ENCODE measurements at places on chromosomes 16 and 17.

DNA sequence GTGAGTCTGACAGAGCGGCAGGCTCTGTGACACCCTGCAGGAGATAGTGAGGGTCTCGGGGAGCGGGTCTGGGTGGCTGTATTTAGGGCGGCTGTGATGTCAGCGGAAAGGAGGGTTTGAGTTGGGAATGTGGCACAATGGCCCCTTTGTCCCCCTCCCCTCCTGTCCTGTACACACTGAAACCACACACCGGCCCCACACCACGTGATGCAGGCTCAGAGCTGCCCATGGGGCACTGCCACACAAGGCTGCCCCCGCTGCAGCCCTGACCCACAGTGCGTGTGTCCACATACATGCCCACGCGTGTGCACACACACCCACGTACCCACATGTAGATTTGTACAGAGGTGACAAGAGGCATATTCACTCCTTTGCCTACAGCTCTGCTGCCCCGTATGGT lies 15.3 kb downstream of the SGCA start:
- DNase-seq, result no peak

GRCh38 chr16:83113317-83113716 lies 486.5 kb downstream of the CDH13 start:
- no peak for DNase-seq

DNA sequence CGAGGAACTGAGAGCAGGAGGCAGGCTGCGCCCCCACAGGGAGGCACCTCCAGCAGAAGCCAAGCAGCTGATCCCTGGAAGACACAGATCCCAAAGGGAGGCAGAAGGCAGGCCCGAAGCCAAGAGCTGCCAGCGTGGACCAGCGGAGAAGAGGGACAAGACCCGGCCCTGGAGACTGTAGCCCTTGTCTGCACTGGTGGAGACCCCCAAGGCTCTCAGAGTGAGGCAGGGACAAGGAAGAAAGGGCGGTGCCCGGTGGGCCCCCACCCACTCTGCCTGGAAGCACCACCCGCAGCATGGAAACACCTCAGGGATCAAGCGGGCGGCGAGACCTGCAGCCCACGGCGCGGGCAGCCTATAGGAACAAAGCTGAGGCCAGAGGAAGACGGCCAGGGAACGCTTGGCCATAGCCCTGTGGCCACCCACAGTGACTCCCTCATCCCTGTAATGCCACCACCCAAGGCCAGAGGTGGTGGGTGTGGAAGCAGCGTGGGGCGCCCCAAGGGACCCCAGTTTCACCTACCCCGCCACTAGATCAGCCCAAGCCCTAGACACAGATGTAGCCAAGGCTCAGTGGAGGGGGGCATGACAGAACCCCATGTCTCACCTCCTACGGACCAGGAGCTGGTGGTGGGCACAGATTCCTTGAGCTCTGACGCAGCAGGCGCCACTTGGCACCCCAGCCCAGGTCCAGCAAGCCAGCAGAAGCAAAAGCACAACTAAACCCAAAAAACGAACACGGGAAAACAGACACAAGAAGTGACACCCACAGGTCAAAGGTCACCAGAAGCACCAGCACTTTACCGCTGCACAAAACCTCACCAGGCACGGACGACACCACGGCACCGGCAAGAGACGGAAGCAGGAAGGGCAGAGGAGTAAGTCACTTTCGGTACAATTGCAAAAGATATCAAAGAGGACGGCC lies 2.9 kb upstream of the SIRT7 start:
- no peak for DNase-seq

GRCh38 chr16:22665048-22665797 lies 148.7 kb upstream of the HS3ST2 start:
- DNase-seq, result no peak

- DNase-seq, result no peak
Measured at GRCh38 chr16:13781575-13782338, 138.2 kb upstream of the ERCC4 start.

- DNase-seq, result no peak
Measured at GRCh38 chr17:79141578-79142355, 67.1 kb downstream of the ENGASE start.

GRCh38 chr17:70120425-70120824 lies 45.4 kb downstream of the KCNJ16 start:
- DNase-seq, result no peak

- peak; percentile 67 for DNase-seq
Measured at GRCh38 chr17:82668631-82669099, 20.4 kb upstream of the WDR45B start.

DNA sequence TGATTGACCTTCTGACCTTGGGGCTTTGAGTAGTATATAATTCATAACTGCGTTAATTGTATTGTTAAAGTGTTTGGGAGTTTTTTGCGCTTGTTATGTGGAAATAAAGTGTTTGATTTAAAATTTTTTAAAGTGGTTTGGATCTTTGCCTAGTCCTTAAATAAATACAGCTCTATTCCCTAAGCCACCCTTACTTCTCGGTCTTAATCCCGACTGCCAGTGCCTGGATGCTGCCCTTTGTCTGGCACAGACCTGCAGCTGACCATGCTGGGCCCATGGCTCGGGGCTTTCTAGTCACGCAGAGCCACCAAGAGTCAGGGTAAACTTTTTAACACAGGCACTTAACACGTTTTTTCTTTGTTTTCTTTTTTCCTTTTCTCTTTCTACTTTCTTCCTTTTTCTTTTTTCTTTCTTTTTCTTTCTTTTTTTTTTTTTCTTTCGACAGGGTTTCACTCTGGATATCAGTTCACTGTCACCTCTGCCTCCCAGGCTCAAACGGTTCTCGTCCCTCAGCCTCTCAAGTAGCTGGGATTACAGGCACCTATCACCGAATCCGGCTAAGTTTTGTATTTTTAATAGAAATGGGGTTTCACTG lies 19.6 kb upstream of the SLC5A11 start:
- DNase-seq, result no peak

DNA sequence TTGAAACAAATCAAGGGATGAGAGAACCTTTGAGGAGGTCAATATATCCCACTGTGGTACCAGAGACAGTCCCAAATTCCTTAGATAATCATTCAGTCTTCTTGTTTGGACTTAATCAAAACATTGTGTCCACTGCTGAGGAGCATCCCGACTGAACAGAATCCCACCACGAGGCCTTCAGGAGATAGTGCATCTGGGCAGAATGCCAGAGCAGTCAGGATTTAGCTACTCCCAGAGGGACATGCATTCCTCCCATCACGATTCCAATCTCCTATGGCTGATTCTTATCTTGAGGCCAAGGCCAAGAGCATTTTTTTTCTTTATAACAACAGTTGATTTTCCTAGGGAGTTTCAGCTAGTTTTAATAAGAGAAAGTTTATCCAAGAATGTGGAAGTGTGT lies 87.4 kb upstream of the COX10 start:
- peak; percentile 31 for DNase-seq

- peak; percentile 30 for DNase-seq
Measured at GRCh38 chr16:31402687-31403086, 9.6 kb downstream of the ITGAD start.

GRCh38 chr16:67709050-67709449 lies 10.1 kb downstream of the GFOD2 start:
- no peak for DNase-seq

- no peak for DNase-seq
Measured at GRCh38 chr16:8644211-8645140, 23.0 kb downstream of the METTL22 start.

- peak; percentile 81 for DNase-seq
Measured at GRCh38 chr17:57868007-57868909, 18.4 kb upstream of the MRPS23 start.

Data from amniotic epithelial cell (primary cell).